ENCODE measurements at places on chromosomes 13 and 19.

- DNase-seq = no peak
Measured at GRCh38 chr13:110398564-110399507, 91.8 kb downstream of the COL4A2 start.

DNA sequence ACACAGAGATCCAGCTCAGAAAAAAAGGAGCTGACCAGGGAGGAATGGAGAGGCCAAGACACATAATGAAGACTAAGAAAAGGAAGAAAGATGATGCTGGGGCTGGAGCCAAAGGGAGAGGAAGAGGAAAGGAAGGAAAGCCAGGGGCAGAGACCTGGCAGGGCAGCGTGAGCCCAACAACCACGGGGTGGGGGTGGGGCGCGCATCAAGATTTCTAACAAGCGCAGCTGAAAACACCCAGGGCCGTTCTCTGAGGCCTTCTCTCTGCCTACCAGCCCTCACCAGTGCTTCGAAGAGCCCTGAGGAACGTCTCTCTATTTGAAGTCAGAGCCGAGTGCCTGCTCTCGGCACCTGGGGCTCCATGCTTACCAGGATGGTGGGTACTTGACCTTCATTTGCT lies 23.6 kb upstream of the POU2F2 start:
- DNase-seq = no peak

DNA sequence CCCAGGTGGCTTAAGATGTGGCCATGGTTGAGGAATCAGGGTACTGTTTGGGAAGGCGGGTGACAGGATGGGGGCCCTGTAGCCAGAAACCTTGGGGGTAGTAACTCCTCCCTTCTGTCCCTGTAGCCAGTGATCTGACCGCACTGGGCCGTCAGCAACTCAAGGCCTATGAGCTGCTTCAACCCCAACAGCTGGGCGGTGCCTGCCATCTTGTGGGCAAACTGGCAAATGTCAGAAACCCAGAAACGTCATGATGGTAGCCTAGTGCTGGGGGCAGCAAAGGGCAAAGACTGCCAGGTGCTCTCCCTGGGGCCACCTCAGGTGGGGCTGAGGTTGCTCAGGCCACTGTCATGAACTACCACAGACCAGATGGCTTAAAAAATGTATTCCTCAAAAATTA lies 3.5 kb downstream of the COPE start:
- no peak for DNase-seq

- no peak for DNase-seq
Measured at GRCh38 chr19:18626906-18627305, 9.9 kb upstream of the KLHL26 start.

DNA sequence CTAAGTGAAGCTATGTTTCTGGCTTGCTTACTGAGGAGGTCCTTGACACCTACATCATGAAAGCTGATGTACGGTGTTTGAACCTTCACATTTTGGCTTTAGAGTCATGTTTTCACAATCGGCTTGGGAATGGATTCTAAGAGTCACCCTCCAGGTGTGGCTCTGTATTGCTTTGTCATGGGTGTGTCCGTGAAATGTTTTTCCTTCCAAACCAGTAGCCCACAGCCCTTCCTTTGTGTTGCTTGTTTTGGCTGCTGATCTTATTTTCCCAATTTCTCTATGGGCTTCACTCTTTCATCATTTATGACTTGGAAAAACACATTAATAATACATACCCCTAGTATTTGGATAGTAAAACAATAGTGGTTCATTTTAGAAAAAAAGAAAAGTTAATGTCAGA lies 240.6 kb downstream of the GGACT start:
- DNase-seq = no peak

DNA sequence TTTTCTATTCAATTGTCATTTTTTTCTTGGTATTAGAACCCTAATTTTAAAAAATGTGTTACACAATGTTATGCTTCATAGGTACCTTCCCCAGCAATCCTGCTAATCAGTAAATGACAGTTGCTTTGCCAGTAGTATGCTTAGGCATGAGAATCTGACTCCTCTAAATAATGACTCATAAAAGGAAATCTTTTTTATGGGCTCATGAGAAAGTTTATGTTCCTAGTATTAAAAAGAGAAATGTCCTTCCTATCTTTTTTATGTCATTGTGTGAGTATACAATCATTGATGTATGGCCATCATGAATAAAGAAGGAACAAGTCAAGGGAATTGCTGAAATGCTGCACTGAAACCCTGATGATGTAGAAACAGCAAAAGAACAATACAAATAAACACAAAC lies 1237.7 kb upstream of the PCDH20 start:
- DNase-seq = no peak
